ENCODE measurements at places on chromosomes 4 and X.

GRCh38 chr4:682490-683172 is 6.3 kb downstream of the SLC49A3 start:
- no peak for DNase-seq

GRCh38 chr4:151297170-151297569 is 20.2 kb downstream of the PRSS48 start:
- DNase-seq, result no peak

- no peak for DNase-seq
Observed at GRCh38 chr4:3462321-3462789, 751 bp upstream of the DOK7 start.

DNA sequence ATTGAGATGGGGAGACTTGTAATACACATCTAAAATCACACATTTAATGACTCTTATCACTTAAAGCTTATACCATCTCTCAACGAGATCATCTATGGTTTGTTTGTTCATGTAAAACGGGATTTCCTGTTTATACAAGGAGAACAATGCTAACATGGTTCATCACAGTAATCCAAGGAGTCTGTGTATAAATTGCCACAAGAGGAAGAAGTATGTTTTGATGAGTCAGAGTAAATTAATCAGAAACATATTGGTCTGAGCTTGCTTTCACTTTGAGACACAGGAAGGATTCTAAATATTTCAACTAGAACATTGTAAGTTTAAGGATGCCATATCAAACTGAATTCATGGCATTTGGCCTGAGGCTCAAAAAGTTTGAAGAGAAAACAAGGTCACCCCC is 594.1 kb downstream of the GLUD2 start:
- DNase-seq, result no peak

DNA sequence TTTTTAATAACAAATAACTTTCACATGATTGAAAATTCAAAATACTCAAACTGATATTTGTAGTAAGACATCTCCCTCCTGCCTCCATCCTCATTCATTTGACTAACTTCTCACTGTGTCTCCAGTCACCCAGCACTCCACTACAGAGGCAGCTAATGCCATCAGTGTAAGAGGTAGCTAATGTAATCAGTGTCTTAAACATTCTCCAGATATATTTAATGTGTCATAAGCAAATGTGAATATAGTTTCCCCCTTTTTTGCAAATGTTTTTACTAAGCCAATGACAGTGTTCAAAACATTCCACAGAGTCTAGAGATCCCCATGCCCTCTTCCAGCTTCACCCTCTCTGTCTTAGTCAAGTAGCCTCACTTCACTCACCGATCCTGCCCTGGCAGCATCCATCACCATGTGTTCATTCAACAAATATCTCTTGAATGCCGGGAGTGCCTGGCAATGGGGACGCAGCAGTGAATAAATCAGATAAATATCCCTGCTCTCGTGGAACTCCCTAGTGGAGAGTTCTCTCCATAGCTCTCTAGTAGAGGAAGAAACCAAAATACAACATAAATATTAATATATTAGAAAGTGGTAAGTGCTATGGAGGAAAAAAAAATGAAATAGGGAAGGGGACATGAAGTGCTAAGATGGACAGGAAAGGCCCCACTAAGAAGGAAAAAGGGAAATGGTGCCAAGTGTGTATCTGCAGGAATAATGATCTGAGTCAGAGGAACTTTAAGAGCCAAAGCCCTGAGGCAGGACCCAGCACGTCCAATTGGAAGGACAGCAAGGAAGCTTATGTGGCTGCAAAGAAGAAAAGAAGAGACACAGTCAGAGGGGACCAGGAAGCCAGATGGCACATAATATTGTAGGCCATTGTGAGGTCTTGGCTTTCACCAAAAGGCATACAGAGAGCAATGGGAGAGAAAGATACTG is 18.7 kb downstream of the SCFD2 start:
- peak; percentile 24 for DNase-seq

GRCh38 chr4:184932343-184932742 is 85.9 kb upstream of the HELT start:
- DNase-seq, result no peak

- no peak for DNase-seq
Observed at GRCh38 chr4:19579608-19580007, 672.1 kb upstream of the SLIT2 start.

- DNase-seq, result no peak
Observed at GRCh38 chrX:44012484-44013096, 39.4 kb upstream of the NDP start.

DNA sequence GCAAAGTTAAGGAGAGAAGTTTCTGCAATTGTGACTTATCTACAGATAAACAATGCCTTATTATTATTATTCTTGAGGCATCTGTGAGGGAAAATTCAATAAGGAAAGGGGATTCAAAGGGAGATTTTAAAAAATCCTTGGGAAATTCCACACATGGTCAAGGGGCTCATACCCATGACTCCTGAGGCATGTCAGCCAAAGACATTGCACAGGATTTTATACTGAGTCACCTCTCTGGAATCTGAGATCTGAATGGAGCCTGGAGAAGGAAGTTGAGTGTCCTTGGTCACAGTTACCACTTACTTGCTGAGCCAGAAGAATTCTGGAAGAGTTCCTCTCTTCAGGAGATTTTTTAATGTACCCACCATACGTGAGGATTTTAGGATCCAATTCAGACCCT is 14.4 kb upstream of the CXCL8 start:
- no peak for DNase-seq

GRCh38 chr4:110354460-110354859 is 121.5 kb upstream of the ENPEP start:
- DNase-seq, result no peak

DNA sequence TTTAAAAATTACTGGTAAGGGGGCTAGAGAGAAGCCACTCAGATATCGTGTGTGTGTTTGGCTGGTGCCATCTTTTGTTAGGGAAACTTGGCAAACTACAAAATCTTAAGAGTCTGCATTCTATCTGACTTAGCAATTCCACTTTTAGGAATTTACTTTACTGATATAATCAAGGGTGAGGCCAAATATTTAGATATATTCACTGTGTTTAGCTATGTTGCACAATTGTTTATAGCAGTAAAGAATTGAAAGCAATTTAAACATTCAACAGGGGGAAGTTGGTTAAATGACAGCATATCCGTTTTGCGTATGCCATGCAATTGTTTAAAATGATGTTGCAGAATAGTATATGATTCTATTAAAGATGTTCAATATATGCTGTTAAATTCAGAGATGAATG is 6.4 kb upstream of the HERC3 start:
- DNase-seq, result no peak

- DNase-seq, result no peak
Observed at GRCh38 chrX:155632431-155633100, 19.8 kb upstream of the TMLHE start.

DNA sequence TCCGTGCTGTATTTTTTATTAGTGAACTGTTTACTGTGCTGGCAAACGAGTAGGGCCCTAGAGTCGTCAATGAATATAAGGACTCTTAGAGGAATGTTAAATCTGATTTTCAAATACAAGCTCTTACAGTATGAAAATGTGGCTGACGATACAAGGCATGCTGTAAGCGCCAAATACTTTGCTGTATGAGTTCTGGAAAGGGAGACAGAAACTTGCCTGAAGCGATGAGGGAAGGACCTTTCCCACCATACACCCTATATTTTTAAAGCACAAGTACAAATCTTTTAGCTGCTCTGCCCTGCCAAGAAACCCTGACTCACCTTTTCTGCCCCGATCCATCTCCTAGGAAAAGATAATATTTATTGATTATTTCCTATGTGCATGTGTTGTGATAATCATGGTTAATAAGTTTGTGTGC is 15.7 kb upstream of the RUFY3 start:
- no peak for DNase-seq

DNA sequence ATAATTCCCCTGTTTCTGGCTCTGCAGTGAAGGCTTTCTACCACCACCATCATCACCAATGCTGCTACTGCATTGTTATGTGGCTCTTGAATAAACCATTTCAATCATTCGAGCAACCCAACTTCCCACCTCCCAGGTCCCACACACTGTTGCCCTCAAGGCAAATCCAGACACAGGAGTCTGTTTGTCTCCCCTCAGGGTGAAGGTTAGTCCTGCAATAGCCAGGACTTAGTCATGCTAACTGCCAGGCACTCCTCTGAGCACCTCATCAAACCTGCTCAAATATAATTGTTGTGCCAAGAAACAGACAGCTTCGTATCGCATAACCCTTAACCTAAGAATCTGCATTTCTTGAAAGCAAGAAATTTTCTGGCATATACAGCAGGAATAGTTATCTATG is 213.2 kb downstream of the KDR start:
- DNase-seq, result no peak

DNA sequence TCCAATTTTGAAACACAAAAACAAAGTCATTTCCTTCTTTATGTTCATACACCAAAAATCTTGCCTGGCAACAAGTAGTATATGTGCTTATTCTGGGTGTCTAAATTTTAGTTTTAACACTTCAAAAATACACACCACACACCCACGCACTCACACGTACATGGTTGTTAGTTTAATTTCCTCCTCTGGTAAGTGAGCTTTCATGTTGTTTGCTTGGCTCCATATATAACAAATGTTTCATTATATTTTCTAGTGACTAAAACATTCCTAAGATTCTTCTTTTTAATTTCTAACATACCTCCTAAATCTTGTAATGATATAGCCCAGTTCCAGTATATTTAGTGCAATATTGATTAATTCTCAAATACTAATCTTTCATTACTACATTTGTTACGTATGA is 80.9 kb downstream of the PRDM5 start:
- no peak for DNase-seq

DNA sequence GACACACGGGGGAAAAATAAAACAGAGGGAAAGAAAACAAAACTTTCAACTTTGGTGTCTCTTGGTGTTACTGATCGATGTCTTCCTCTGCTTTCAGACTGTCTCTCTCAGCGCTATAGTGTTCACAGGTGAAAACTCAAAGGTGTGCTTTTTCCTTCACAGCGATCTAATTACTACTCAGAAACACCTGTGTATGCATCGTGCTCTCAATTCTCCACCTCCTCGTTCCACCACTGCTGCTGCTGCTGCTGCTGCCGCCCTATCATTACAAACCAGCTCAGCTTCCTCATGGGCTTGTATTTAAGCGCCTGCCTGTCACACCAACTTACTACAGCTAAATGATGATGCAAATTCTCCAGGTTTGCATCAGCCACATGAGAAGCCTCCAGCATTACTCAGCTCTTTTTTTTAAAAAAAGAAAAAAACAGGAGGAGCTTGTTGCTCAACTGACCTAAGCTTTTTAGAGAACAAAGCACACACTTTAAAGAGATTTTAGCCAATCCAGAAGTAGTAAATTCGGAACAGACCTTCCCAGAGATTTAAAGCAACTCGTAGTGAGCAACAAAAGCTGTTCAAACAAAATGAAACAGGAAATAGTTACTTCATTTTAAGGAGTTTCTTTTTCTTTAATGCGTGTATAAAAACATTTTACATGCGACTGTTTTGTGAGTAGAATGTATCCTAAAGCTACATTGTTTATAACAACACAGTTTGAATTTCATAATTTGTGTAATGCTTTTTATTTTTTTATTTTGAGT is at the start of gene SLC7A11:
Gene SLC7A11, minus strand, starts transcription at position 274 of the 758 bp plus-strand sequence. CDS start 280 bp downstream, outside the sequence.
- peak; percentile 60 for DNase-seq

DNA sequence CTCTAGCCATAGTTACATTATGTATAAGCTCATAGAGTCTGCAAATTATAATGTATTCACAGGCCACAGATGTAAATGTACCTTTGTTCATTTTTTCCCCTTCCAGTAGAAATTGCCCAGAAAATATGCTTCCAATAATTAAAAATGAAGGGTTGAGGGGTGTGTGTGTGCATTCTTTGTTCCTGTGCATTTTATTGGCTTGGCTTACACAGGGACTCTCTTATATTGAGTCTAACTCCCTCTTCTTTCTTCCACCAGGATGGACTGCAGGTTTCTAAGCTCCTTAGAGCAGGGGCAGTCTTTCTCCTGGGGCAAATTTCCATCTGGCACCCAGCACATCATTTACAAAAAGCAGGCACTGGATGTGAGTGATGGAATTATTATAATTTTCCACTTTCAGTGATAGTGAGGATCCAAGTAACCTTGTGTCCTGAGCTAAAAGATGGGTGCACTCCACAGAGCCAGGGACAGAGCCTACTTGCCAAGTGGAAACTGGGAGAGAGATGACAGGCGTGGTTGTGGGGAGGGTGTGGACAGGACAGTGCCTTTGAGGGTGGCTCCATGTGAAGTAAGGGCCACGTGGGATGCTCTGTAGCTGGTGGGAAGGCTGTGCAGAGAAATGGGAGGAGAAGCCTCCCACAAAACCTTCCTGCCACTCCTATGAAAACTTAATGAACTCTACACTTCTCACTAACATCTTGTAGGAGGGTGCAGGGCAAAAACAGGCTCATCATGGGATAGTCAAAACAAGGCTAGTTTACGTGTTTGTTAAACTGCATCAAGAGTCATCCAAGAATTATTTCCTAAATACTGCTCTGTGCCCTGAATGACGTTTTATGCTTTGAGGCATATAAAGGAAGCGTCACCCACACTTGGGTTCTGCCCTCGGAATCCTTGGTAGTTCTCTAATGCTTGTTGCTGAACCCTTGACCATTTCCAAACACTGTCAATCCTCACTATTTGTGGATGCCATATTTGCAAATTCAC is 16.0 kb downstream of the IGFBP7 start:
- no peak for DNase-seq

- DNase-seq, result peak; percentile 70
Observed at GRCh38 chr4:169348541-169348940, 77.8 kb upstream of the SH3RF1 start.

- DNase-seq, result no peak
Observed at GRCh38 chr4:186676531-186677161, 47.0 kb downstream of the FAT1 start.

- DNase-seq, result no peak
Observed at GRCh38 chr4:107643021-107643420, 77.0 kb downstream of the PAPSS1 start.

DNA sequence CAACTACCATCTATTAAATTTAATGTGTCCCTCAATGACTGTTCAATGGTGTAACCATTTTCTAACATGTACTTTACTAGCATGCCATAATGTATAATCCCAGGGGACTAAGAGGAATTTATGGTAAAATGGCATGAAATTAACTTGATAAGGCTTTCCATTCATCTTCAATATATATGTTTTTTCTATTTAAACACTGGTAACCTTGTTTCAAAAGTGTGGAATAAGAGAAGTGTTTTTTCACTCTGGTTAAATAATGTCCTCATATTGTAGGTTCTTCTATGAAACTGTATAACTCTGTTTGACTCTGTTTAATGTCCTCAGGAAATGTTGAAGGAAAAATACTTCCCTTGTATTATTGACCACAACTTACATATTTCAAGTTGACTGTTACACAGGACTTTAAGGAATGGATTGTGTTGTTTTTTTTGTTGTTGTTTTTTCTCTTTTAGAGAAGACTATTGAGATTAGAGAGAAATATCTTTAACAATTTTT is 113.8 kb upstream of the ARSJ start:
- DNase-seq, result no peak

GRCh38 chr4:48470137-48470536 is 13.0 kb upstream of the SLC10A4 start:
- no peak for DNase-seq

GRCh38 chr4:23937173-23937572 is 47.3 kb upstream of the PPARGC1A start:
- DNase-seq, result no peak

- no peak for DNase-seq
Observed at GRCh38 chrX:18461431-18461830, 36.0 kb downstream of the CDKL5 start.

GRCh38 chr4:185538806-185539205 is 3.5 kb upstream of the PDLIM3 start:
- no peak for DNase-seq

GRCh38 chr4:88295656-88296055 is 11.3 kb upstream of the PPM1K start:
- no peak for DNase-seq
